ENCODE measurements at places on chromosomes 3 and 15. TPM values are rescaled to one million over a fixed set of nuclear protein-coding genes. Genes with fewer than 3 reads are reported as not detected.

- no peak for DNase-seq
These were observed 40.9 kb downstream of the RORA start for GRCh38 chr15:61188168-61188567.

- no peak for DNase-seq
These were observed 25.1 kb upstream of the CD200R1L start for GRCh38 chr3:112871735-112872134.

GRCh38 chr3:191393146-191393545, 62.8 kb upstream of the UTS2B start:
- no peak for DNase-seq

Gene GPR149
- not detected for total RNA-seq

Gene DUOXA2
- not detected for total RNA-seq
